ENCODE measurements at places on chromosomes 4 and X.

- DNase-seq: no peak
These were observed 49.5 kb upstream of the IBSP start for GRCh38 chr4:87749883-87750282.

- DNase-seq: no peak
These were observed 203.0 kb upstream of the GEMIN8 start for GRCh38 chrX:14232688-14233087.

GRCh38 chr4:20217951-20218350 is 33.8 kb upstream of the SLIT2 start:
- no peak for DNase-seq

GRCh38 chr4:53734584-53735353 is 143.5 kb upstream of the LNX1 start:
- DNase-seq: no peak

- DNase-seq: no peak
These were observed 710.7 kb upstream of the SLIT2 start for GRCh38 chr4:19540859-19541540.

DNA sequence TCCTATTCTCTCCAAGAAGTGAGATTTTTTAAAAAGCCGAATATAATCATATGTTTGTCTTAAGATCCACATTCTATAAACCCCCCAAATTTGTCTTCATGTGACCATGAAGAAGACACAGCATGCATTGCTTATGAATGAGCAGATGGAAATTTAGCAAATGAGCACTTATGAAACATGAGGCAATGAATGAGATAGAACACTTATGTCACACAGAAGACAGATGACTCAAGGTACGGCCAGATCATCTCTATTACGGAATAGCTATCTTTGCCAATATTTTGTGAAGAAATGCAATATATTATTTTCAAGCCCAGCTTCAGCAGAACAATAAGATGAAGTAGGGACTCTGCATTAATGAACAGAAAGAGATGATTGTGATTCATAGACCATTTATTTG is 21.4 kb downstream of the PHEX start:
- DNase-seq: no peak

DNA sequence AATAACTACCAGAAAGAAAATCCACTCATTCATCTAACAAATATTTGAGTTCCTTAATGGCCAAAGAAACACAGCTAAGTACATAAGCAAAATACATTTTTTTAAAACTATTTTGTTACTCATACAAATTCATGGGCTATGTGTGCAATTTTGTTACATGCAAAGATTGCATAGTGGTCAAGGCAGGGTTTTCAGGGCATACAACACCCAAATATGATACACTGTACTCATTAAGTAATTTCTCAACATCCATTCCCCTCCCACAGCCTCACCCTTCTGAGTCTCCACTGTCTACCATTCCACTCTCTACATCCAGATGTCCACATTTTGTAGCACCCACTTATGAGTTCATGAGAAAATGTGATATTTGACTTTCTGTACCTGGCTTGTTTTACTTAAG is 58.2 kb downstream of the BRWD3 start:
- no peak for DNase-seq
